ENCODE measurements at places on chromosomes 12 and 14.

DNA sequence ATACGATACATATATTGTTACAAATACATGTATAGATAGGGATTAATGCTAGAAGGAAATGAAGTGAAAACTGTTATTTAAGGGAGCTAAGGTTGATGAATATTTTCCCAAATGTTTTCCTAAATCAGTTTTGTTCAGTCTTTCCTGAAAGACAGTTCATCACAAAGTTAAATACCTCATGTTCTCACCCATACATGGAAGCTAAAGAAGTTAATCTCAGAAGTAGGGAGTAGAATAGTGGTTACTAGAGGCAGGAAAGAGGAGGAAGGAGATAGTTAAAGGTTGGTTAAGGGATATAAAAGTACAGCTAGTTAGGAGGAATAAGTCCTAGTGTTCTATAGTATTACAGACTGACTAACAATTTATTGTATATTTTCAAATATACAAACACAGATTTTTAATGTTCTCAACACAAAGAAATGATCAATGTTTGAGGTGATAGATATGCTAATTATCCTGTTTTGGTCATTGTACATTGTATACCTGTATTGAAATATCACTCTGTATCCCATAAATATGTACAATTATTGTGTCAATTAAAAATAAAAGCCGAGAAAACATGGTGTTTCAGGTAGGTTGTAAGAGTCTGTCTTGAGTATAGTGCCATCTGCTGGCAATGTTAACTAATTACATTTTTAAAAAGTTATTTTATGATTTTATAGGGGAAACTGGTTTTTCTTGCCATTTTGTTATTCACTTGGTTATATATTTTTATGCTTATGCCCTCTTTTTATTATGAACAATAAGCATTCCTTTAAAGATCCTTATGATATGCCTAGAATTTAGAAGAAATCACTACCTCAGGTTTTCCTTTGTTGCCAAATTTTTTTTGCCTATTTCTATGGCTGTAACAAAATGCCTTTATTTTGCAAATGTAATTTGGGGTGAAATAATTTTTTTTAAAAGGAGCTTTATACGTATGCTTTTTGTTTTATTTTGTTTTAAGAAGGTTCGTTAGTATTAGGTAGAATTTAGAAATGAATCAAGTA is 26.9 kb downstream of the ZDHHC17 start:
- H3K4me1 ChIP-seq, result peaks cover 9% of the 10 kb centered on the region
- H3K27ac ChIP-seq, result no peak overlapping the region
- H3K27me3 ChIP-seq, result no peaks in the 10 kb centered on the region

- H3K4me1 ChIP-seq, result peaks cover 13% of the 10 kb centered on the region
- peak overlapping the region; percentile 38 for H3K27ac ChIP-seq
- no peak for DNase-seq
- H3K4me3 ChIP-seq, result no peak overlapping the region
These were observed 256.4 kb upstream of the PWP1 start for GRCh38 chr12:107429006-107429705.

GRCh38 chr12:69500631-69501030 is 30.4 kb downstream of the FRS2 start:
- no peak for DNase-seq
- H3K36me3 ChIP-seq, result no peaks in the 10 kb centered on the region
- H3K27me3 ChIP-seq, result no peaks in the 10 kb centered on the region
- peak overlapping the region; percentile 76 for H3K27ac ChIP-seq

GRCh38 chr14:51478175-51478621 is 173.5 kb upstream of the FRMD6 start:
- no peak overlapping the region for H3K4me3 ChIP-seq
- H3K36me3 ChIP-seq, result no peaks in the 10 kb centered on the region
- no peak overlapping the region for H3K27ac ChIP-seq
- H3K27me3 ChIP-seq, result no peaks in the 10 kb centered on the region

DNA sequence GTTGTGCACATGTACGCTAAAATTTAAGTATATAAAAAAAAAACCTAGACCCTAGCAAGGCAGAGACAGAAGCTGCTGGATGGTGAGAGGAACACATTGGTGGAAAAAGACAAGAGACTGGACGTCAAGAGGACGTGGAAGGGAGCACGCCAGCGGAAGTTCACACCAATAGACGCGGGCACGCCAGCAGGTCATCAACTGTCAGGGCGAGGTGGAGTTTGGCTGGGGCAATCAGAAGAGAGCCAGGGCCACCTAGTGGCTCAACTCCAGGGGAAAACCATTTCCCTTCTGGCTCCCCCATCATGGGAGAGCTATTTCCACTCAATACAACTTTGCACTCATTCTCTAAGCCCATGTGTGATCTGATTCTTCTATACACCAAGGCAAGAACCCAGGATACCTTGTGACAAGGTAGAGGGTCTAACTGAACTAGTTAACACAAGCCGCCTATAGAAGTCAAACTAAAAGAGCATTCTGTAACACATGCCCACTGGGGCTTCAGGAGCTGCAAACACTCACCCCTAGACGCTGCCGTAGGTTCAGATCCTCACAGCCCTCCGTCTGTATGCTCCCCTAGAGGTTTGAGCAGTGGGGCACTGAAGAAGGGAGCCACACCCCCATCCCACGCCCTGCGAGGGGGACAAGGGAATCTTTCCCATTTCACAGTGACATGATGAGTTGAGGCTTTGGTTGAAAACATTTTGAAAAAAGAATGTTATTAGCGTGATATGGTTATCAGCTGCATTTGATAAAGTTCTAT is 702.7 kb downstream of the TMTC2 start:
- no peaks in the 10 kb centered on the region for H3K27me3 ChIP-seq
- DNase-seq, result no peak
- no peak overlapping the region for H3K4me3 ChIP-seq
- H3K4me1 ChIP-seq, result no peaks in the 10 kb centered on the region
- no peak overlapping the region for H3K27ac ChIP-seq

GRCh38 chr12:132719141-132719953 is 8.7 kb downstream of the PGAM5 start:
- peaks cover 90% of the 10 kb centered on the region for H3K36me3 ChIP-seq
- no peaks in the 10 kb centered on the region for H3K27me3 ChIP-seq
- no peak for DNase-seq
- H3K4me1 ChIP-seq, result no peaks in the 10 kb centered on the region

DNA sequence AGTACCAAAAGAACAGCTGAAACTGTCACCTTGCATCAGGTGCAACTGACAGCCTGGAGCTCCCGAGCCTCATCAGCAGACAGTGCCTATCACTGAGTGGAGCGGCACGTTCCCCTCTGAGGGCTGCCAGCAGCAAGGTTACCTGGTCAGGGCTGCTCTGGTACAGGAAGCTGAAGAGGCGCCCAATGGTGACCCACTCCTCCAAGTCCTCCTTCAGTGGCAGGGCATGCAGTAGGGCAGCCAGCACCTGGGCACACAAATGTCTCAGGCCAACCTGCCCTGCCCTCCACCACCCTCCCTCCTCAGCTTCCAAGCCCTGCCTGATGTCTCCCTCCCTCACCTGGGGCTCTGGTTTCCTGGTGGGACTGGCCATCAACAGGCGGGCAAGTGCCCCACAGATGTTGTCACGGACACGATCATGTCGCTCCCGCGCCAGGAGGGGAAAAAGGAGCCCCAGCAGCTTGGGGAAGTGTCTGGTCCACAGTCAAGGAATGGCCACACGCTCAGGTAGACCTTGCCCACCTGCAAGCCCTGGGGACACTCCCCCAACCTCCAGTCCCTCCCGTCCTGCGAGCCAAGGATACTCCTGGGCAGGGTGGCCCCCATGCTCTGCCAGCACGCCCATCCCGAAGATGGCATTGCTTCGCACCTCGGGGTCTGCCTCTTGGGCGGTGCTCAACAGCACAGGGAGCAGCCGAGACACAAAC is 7.1 kb downstream of the IPO4 start:
- no peak overlapping the region for H3K4me3 ChIP-seq
- no peaks in the 10 kb centered on the region for H3K27me3 ChIP-seq
- H3K4me1 ChIP-seq, result no peaks in the 10 kb centered on the region

GRCh38 chr12:116266631-116267349 is 10.7 kb downstream of the MED13L start:
- H3K4me1 ChIP-seq, result peaks cover 32% of the 10 kb centered on the region
- no peak overlapping the region for H3K4me3 ChIP-seq
- no peaks in the 10 kb centered on the region for H3K27me3 ChIP-seq
- DNase-seq, result no peak
- H3K36me3 ChIP-seq, result no peaks in the 10 kb centered on the region
- peak overlapping the region; percentile 12 for H3K27ac ChIP-seq

- no peak overlapping the region for H3K4me3 ChIP-seq
- no peaks in the 10 kb centered on the region for H3K36me3 ChIP-seq
- H3K27ac ChIP-seq, result peak overlapping the region; percentile 53
- peaks cover 8% of the 10 kb centered on the region for H3K4me1 ChIP-seq
These were observed 509.4 kb downstream of the GALC start for GRCh38 chr14:87483271-87484260.

DNA sequence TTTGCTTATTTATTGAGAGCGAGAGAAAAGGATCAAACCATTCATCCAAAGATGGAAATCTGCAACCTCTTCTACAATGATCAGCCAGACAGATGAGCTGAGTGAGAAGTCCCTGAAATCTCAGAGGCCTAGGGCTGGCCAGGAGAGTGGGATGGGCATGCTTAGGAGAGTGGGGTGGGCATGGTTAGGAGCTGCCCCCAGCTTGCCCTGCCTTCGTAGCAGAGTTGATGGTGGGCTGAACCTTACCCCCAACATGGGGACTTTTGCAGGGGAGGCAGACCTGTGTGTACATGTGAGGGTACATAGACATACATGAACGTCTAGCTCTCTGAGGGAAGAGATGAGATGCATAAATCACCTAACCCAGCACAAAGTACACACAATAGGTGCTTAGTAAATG is 95.7 kb upstream of the ESRRB start:
- H3K27me3 ChIP-seq, result peaks cover 2% of the 10 kb centered on the region
- H3K36me3 ChIP-seq, result no peaks in the 10 kb centered on the region
- no peak for DNase-seq
- no peak overlapping the region for H3K27ac ChIP-seq

GRCh38 chr12:42186793-42187192 is 42.1 kb upstream of the GXYLT1 start:
- peaks cover 3% of the 10 kb centered on the region for H3K36me3 ChIP-seq
- no peaks in the 10 kb centered on the region for H3K27me3 ChIP-seq
- H3K4me1 ChIP-seq, result no peaks in the 10 kb centered on the region
- no peak overlapping the region for H3K27ac ChIP-seq
- no peak for DNase-seq

DNA sequence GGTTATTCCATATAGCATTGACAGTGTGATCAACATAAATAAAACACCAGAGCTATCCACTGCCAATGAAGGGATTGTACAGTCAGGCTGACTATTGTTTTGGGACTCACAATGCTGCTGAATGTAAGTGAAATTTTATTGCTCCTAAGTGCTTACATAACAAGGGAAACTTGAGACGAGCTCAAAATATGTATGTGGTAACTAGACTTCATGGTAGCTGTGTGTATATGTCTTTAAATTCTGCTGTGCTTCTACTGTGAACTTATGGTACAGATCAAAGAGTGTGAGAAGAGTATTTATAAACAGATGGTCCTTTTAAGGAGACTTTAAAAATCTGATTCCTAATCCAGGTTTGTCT is 6.9 kb downstream of the FLRT2 start:
- H3K27me3 ChIP-seq, result no peaks in the 10 kb centered on the region
- H3K36me3 ChIP-seq, result peaks cover 12% of the 10 kb centered on the region
- no peak overlapping the region for H3K4me3 ChIP-seq
- DNase-seq, result no peak
- peaks cover 19% of the 10 kb centered on the region for H3K4me1 ChIP-seq

GRCh38 chr12:106042037-106042436 is 96.7 kb downstream of the NUAK1 start:
- no peaks in the 10 kb centered on the region for H3K4me1 ChIP-seq
- H3K27me3 ChIP-seq, result no peaks in the 10 kb centered on the region
- no peak overlapping the region for H3K27ac ChIP-seq
- no peak overlapping the region for H3K4me3 ChIP-seq
- no peak for DNase-seq

- no peak overlapping the region for H3K4me3 ChIP-seq
- no peaks in the 10 kb centered on the region for H3K27me3 ChIP-seq
- peak; percentile 81 for DNase-seq
- peaks cover 24% of the 10 kb centered on the region for H3K4me1 ChIP-seq
- H3K27ac ChIP-seq, result peak overlapping the region; percentile 86
These were observed 356.4 kb upstream of the DDHD1 start for GRCh38 chr14:53509276-53510244.

GRCh38 chr12:52437508-52437907 is 3.3 kb upstream of the KRT75 start:
- H3K4me1 ChIP-seq, result peaks cover 70% of the 10 kb centered on the region
- peak overlapping the region; percentile 99 for H3K27ac ChIP-seq
- no peaks in the 10 kb centered on the region for H3K27me3 ChIP-seq
- H3K36me3 ChIP-seq, result no peaks in the 10 kb centered on the region
